Urinary bladder (tissue), 4 donors: ENCODE measurements at places on chromosomes 2 and 18. TPM values are rescaled to one million over a fixed set of nuclear protein-coding genes. Genes with fewer than 3 reads are reported as not detected.

MC5R gene
- not detected for polyA plus RNA-seq

ARHGEF33 gene
- polyA plus RNA-seq = 0.99 TPM

SERTAD2 gene
- polyA plus RNA-seq = 17.6 TPM

DOK6 gene
- 9.0 TPM for polyA plus RNA-seq

NXPH2 gene
- polyA plus RNA-seq = not detected

GPR45 gene
- not detected for polyA plus RNA-seq

OLA1 gene
- 51.1 TPM for polyA plus RNA-seq

VRK2 gene
- 12.5 TPM for polyA plus RNA-seq

APLF gene
- polyA plus RNA-seq = 1.4 TPM

ZC3H8 gene
- 5.4 TPM for polyA plus RNA-seq

MEMO1 gene
- polyA plus RNA-seq = 34.7 TPM

UGT1A7 gene
- 0.08 TPM for polyA plus RNA-seq

SEMA4C gene
- polyA plus RNA-seq = 80.1 TPM

GALNT3 gene
- 3.2 TPM for polyA plus RNA-seq

KYNU gene
- 2.3 TPM for polyA plus RNA-seq

TRABD2A gene
- polyA plus RNA-seq = 0.61 TPM

RESP18 gene
- not detected for polyA plus RNA-seq

SGPP2 gene
- polyA plus RNA-seq = 1.9 TPM

NAT8 gene
- polyA plus RNA-seq = not detected

MAL gene
- polyA plus RNA-seq = 13.3 TPM

MAP3K19 gene
- not detected for polyA plus RNA-seq

CSRNP3 gene
- polyA plus RNA-seq = 1.8 TPM

IGFBP2 gene
- polyA plus RNA-seq = 162 TPM

COX5B gene
- polyA plus RNA-seq = 410 TPM

CDK15 gene
- polyA plus RNA-seq = 1.6 TPM

CPO gene
- polyA plus RNA-seq = 0.35 TPM
